ENCODE measurements at places on chromosomes 6 and 20. TPM values are rescaled to one million over a fixed set of nuclear protein-coding genes. Genes with fewer than 3 reads are reported as not detected.

FOXF2 gene
- 3.3 TPM for total RNA-seq

SLC13A3 gene
- total RNA-seq = 3.2 TPM

RSPH9 gene
- total RNA-seq = 6.1 TPM

DNA sequence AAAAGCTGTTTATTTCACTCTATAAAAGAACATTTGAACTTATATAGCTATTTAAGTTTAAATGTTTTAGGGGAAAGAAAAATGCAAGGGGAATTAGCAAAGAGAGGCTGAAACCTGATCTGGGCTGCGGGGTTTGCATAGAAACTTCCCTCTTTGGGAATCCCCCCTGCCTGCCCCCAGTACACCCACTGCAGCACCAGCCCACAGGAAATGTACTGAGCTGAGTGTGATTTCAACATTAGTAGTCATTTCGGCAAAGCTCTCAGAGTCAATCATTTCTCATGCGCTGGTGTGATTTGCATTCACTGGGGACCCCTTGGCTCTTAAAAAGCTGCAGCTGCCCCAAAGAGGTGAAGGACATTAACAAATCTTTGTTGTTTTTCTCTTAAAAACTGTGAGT is 859.4 kb downstream of the MAFB start:
- no peak overlapping the region for H3K4me3 ChIP-seq
- DNase-seq = no peak
- H3K27ac ChIP-seq = no peak overlapping the region

DNA sequence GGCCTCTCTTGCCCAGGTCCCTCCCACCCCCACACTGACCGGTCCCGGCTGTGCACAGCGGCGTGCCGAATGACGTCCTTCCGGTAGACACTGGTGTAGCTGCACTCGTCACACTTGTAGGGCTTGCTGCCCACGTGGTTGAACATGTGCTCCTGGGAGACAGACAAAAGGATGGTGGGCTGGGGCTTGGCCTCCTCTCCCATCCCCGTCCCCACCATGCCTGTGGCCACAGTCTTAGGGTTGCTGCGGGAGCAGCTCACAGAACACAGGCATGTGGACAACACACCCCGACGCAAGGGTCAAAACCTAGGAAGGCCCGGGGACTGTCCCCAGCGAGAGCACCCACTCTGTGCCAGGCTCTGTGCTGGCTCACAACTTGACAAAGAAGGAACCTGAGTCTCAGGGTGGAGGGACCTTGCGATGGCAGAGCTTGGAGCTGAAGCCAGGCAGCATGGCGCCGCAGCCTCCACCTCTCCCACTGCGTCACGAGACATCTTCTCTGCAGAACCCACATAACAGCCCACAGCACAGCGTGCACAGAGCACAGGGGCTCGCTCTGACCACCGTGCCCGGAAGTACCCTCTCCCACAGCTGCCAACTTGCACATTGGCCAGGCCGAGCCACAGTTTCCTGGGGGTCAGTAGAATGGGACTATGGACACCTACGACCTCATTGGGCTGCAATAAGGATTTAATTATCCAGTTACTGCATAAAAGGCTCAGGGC is 9.8 kb downstream of the ZNF335 start:
- no peak overlapping the region for H3K27ac ChIP-seq
- no peaks in the 10 kb centered on the region for H3K27me3 ChIP-seq
- no peak for DNase-seq
- H3K36me3 ChIP-seq = no peaks in the 10 kb centered on the region
- H3K4me3 ChIP-seq = no peak overlapping the region

DNA sequence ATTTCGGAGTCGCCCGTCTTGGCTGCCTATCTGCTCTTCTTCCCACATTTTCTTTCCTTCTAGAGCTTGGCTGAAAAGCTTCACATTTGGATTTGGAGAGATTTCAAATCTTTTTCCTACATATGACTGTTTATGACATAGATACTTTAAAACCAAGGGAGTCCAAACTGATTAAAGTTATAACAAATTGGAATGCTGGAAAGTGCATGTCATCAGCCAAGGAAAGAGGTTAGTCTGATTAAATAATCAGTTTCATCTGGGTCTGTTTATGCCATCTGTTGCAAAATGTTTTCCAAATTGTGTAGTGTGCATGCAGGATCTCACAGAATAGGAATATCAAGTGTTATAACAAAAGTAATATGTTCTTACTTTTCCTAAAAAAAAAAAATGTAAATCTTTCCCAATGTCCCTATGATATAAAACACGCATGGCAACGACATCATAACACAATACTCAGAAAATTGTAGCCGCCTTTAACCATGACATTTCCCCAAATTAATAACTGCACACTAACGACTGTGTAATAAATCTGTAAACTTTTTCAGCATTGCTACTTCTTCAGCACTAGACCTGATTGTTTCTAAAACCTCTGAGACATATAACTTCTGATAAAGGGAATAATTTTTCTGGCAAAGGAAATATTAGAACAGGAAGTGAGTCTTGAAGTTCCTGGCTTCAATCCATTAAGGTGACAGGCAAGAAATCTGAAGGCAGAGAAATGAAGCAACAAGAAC is 230.2 kb upstream of the FOXQ1 start:
- no peak for DNase-seq
- no peak overlapping the region for H3K4me3 ChIP-seq
- no peak overlapping the region for H3K27ac ChIP-seq
- H3K36me3 ChIP-seq = no peaks in the 10 kb centered on the region
- no peaks in the 10 kb centered on the region for H3K27me3 ChIP-seq

- H3K4me1 ChIP-seq = peaks cover 7% of the 10 kb centered on the region
- no peak overlapping the region for H3K27ac ChIP-seq
- DNase-seq = no peak
- no peaks in the 10 kb centered on the region for H3K36me3 ChIP-seq
These were observed 542 bp downstream of the FGD2 start for GRCh38 chr6:37005827-37006567.

GRCh38 chr20:23157734-23158133 is 71.6 kb upstream of the CD93 start:
- no peaks in the 10 kb centered on the region for H3K36me3 ChIP-seq
- H3K4me3 ChIP-seq = no peak overlapping the region
- H3K4me1 ChIP-seq = peaks cover 39% of the 10 kb centered on the region
- H3K27ac ChIP-seq = no peak overlapping the region
- H3K27me3 ChIP-seq = no peaks in the 10 kb centered on the region
- DNase-seq = no peak

GRCh38 chr6:24148154-24148570 is 22.1 kb downstream of the NRSN1 start:
- H3K4me3 ChIP-seq = no peak overlapping the region
- no peaks in the 10 kb centered on the region for H3K36me3 ChIP-seq
- no peak overlapping the region for H3K27ac ChIP-seq
- no peak for DNase-seq
- H3K4me1 ChIP-seq = no peaks in the 10 kb centered on the region

GRCh38 chr6:45844986-45845385 is 170.7 kb downstream of the CLIC5 start:
- no peaks in the 10 kb centered on the region for H3K27me3 ChIP-seq
- H3K27ac ChIP-seq = no peak overlapping the region
- no peak overlapping the region for H3K4me3 ChIP-seq
- no peak for DNase-seq

GRCh38 chr20:17457079-17457478 is 74.1 kb downstream of the BFSP1 start:
- no peak for DNase-seq
- H3K27ac ChIP-seq = no peak overlapping the region
- no peaks in the 10 kb centered on the region for H3K27me3 ChIP-seq
- no peak overlapping the region for H3K4me3 ChIP-seq
